ENCODE measurements at places on chromosomes 11 and 22. TPM values are rescaled to one million over a fixed set of nuclear protein-coding genes. Genes with fewer than 3 reads are reported as not detected.

GRCh38 chr22:46007848-46008261 is 30.9 kb upstream of the WNT7B start:
- no peaks in the 10 kb centered on the region for H3K36me3 ChIP-seq
- no peaks in the 10 kb centered on the region for H3K27me3 ChIP-seq
- H3K4me3 ChIP-seq, result no peak overlapping the region
- H3K27ac ChIP-seq, result no peak overlapping the region

The CBX6 gene
- 117 TPM for total RNA-seq

The MS4A3 gene
- not detected for total RNA-seq

GRCh38 chr11:33868647-33869461 is 23.0 kb downstream of the LMO2 start:
- H3K36me3 ChIP-seq, result no peaks in the 10 kb centered on the region
- H3K4me1 ChIP-seq, result peaks cover 9% of the 10 kb centered on the region
- H3K27me3 ChIP-seq, result peaks cover 60% of the 10 kb centered on the region
- no peak for DNase-seq

- no peak overlapping the region for H3K4me3 ChIP-seq
- H3K27ac ChIP-seq, result no peak overlapping the region
- peaks cover 30% of the 10 kb centered on the region for H3K27me3 ChIP-seq
- H3K36me3 ChIP-seq, result no peaks in the 10 kb centered on the region
- no peak for DNase-seq
Observed at GRCh38 chr11:122097419-122098001, 18.5 kb downstream of the BLID start.

DNA sequence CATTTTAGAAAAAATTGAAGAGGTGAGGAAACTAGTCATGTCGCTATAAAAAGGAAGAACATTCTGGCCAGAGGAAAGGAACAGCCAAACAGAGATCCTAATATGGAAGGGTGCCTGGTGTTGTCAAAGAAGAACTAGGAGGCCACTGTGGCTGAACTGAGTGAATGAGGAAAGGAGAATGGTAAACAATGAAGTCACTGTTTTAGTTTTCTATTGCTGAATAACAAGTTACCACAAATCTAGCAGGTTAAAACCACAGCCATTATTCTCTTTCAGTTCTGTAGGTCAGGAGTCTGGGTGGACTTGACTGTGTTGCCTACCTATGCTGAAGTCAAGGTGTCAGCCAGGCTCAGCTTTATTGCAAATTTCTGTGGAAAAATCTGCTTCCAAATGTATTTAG is 549.3 kb upstream of the CCDC90B start:
- H3K27me3 ChIP-seq, result peaks cover 1% of the 10 kb centered on the region
- no peaks in the 10 kb centered on the region for H3K4me1 ChIP-seq
- DNase-seq, result no peak
- H3K27ac ChIP-seq, result no peak overlapping the region
- no peaks in the 10 kb centered on the region for H3K36me3 ChIP-seq

Measured in activated CD4-positive, alpha-beta memory T cell treated with anti-CD3 and anti-CD28 coated beads for 36 hours (primary cell).